Stimulated activated CD4-positive, alpha-beta T cell treated with anti-CD3 and anti-CD28 coated beads, Interleukin-15, amount 100 ng/mL, for 1 hour (primary cell): ENCODE measurements at places on chromosomes 7 and 10.

GRCh38 chr7:2529161-2530070 lies 9.8 kb downstream of the LFNG start:
- DNase-seq: no peak

DNA sequence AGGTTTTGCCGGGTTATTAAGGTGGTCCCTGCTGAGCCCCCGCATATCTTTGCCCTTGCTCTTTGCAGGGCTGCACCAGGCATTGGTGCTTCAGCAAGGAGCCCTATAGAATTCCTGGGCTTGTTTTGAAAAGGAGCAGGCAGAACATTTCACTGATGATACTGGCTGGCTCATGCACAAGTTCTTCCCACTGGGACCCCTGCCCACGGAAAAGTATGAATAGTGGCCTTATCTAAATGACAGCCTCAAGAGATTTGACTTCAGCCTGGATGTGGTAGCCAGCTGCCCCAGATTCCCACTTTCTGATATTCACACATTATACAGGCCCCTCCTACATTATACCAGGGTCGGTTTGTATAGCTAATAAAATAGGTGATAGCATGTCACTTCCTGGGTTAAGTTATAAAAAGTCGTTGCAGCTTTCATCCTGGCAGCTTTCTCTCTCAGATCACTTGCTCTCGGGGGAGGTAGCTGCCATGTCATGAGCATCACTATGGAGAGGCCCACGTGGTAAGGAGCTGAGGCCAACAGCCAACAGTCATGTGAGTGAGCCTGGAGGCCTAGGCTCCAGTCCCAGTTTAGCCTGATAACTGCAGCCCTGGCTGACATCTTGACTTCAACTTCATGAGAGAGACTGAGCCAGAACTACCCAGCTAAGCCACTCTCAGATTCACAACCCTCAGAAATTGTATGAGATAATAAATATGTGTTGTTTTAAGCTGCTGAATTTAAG lies 16.8 kb upstream of the CRTAC1 start:
- no peak for DNase-seq

DNA sequence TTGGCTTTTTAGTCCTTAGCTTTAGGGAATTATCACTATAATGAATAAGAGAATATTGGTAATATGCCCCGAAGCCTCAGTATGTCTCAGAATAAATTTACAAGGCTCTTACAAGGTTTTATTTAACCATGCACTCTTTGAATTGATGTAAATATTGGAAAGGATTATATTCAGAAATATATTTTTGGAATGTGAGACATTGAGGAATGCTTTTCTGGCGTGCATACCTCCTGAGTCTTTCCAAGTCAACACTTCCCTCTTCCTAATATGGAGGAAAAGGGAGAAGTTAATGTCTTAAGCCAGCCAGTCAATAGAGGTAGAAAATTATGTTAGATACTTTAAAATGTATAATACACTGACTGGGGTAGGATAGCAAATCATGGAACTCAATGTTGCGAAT lies 1.2 kb upstream of the OR2F1 start:
- no peak for DNase-seq

DNA sequence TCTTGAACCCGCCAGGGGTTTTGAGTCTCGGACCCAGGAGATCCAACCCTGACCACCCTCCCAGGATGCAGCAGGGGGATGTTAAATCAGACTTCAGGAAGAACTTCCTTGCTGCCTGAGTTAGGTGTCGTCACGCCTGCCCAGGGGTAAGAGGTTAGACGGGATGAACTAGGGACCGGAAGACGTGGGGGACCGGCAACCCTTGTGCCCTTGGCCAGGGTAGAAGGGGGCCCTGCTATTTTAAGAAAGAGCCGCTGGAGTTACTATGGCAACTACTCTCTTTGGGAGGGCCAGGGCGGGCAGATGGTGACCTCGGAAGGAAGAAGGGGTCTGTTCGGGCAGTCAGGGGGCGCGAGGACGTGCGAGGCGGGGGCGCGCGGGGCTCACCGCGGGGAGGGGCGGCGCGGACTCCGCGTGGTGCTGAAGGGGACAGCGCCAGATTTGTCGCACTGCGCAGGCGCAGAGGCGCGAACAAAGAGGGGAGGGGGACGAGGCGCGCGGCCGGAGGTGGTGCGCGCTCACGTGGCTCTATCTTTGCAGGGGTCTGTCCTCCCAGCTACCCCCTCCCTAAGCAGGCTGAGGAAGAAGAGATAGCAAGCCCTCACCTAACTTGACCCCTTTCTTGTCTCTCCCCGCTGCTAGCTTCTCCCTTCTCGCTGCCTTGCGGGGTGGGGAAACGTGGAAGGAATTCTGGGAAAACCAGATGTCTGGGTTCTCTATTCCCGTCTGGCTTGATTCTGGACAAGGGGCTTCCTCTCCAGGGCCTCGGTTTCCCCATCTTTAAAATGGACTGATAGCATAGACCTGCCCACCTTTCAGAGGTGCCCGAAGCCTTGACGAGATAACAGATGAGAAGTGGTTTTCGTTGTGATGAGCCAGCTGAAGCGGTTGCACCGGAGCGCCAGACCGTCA lies 940 bp upstream of the PSD start:
- peak; percentile 53 for DNase-seq

GRCh38 chr7:131108212-131108940 lies 219.3 kb upstream of the MKLN1 start:
- DNase-seq: no peak
